ENCODE measurements at places on chromosomes 5 and 9.
A peak's percentile ranks its signal among the peaks of the same experiment; 100 is the strongest.

GRCh38 chr9:113507256-113507655 is 43.7 kb downstream of the RGS3 start:
- DNase-seq = no peak

GRCh38 chr5:132368186-132368585 is 1.3 kb upstream of the SLC22A5 start:
- DNase-seq = no peak

DNA sequence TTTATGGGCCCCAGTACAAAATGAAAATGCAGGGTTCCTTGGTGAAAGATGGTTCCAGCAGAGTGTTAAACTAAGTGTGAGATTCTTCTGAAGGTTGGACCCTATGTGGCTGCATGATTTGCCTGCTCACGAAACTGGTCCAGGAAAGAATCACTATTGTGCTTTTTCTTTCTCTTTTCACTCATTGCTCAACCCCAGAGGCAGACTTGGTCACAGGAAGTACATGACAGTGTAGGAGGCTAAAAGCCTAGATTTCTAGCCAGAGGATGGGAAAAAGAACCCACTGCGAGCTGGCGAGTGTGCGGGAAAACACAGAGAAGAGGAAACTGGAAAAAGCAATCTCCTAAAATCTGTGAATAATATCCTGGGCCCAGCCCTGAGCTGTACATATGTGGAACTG is 18.6 kb downstream of the SLC36A2 start:
- no peak for DNase-seq

DNA sequence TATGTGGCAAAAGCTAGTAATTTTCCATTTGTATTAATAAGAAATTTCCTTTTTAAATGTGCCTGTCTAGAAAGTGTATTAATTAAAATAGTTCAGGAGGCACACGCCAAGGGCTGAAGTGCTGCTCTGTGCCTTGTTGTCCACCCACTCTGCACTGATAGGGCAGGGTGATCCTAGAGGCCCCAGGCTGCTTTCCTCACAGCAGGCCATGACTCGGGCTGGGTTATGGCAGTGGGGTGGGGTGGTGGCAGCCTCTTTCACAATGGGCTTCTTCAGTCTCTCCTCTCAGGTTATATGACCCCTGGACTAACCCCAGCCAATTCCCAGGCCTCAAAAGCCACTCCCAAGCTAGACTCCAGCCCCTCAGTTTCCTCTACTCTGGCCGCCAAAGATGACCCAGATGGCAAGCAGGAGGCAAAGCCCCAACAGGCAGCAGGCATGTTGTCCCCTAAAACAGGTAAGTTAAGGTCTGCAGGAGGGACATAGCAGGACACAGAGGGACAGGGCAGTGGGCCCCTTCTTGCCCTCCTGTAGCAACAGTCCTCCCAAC is 19.5 kb downstream of the CD74 start:
- DNase-seq = no peak

GRCh38 chr5:14526493-14526892 is 55.1 kb upstream of the OTULINL start:
- no peak for DNase-seq

GRCh38 chr9:124831642-124832364 is 21.5 kb upstream of the WDR38 start:
- DNase-seq = no peak

GRCh38 chr9:84839541-84839940 is 170.0 kb downstream of the NTRK2 start:
- DNase-seq = no peak

DNA sequence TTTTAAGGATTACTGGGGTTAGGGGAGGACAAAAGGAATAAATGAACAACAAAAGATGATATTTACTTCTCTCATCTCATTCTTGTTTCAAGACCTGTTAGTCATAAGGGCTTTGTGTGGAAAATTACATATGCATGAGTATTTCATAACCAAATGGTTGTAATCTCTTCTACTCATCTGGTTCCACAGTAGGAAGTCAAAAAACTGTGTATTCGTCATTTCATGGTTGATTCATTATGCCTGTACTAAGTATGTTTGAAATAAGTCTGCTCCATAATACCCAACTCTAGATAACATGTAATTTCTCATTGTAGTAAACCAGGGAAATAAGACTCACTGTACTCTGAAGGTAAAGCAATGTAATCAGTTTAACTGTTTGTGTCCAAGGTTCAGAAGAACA is 212.9 kb downstream of the ARRDC3 start:
- DNase-seq = no peak

- no peak for DNase-seq
Measured at GRCh38 chr9:102845827-102846371, 149.2 kb upstream of the CYLC2 start.

GRCh38 chr5:134994560-134995156 is 27.0 kb downstream of the CATSPER3 start:
- no peak for DNase-seq

DNA sequence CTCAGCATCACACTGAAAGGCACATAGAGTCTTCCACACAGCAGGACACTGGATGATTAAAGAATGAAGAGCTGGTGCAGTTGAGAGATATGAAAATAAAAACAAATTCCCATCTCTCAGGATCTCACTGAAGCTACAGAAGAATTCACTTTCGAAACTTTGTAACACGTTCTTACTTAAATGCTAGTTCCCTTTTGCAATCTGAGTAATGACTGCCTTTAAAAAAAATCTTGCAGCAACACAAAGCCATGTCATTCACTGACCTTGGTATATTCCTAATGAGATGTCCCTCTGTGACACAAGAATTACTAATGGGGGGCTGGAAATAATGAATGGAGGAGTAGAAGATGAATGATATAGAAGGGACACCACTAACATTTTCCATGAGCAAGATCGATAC is 201.8 kb downstream of the GLIS3 start:
- DNase-seq = no peak

DNA sequence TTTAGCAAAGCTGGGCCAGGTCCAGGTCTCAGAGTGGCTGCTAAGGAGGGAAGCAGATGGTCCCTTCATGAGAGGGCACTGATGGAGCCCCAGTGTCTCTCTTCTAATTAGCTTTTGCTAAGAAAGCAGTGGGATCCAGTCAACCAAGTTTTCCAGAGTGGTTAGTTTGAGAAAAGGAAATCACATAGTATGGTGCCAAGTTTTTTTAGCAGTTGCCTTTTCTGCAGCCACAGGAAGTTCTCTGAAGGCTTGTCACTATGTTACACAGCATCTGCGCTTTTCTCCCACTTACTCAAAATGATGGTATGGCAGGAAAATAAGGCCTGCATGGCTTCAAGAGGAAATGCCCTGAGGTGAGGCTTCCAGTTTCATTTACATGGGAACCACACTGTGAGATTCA is 331.5 kb upstream of the ZNF462 start:
- no peak for DNase-seq

DNA sequence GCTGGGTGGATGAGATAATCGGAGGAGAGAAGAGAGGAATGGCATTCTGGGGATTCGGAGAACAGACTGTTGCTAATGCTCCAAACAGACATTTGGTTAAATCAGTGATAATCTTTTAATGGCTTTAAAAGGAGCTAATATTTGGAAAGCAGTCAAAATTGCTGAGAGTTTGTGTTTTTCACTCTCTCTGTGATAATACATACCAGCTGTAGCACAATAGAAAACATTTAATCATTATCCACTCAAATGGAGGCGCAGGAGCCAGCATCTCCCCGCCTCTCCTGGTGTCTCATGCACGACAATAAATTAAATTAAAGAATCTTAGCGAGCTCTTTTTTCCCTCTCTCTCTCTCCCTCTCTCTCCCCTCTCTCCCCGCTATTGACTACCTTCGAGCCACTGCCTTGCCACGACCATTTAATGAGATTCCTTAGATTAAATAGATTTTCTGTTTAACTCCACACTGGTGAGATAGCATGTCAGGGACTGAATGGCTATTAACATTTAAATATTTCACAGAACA is 268.6 kb upstream of the MVB12B start:
- no peak for DNase-seq

DNA sequence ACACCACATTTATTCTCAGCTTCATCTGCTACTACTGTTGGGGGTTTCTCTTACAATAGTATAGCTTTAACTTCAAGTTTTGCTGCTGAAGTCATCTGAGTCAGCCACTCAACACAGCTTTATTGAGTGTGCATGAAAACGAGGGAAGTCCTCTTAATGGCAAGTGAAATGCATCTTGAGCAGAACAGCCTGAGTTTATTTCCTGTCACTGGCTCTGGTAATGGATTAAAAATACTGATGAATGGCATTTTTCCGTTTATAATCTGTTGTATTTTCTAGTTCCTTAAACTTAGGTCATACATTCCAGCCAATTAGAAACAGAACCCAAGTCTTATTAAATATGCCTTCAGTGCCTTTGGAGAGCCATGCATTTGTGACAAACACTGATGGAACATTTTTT is 238.6 kb downstream of the SLF1 start:
- no peak for DNase-seq

DNA sequence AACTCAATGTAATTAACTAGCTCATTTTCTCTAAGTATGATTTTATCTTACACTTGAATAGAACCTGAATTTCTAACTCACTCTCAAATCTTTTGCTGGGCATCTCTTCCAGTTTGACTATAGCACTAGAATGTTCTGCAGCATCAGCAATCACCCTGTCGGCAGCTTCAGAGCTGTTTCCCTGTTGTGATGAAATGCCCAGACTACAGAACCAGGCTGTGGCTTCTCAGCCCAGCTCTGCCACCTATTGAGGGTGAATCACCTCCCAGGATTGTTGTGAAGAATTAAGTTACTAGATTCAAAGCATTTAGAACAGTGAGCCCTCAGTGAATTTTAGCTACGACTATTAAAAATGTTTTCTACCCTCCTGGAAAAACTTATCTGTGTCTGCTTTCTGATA is 90.4 kb upstream of the ANKRD55 start:
- DNase-seq = no peak

DNA sequence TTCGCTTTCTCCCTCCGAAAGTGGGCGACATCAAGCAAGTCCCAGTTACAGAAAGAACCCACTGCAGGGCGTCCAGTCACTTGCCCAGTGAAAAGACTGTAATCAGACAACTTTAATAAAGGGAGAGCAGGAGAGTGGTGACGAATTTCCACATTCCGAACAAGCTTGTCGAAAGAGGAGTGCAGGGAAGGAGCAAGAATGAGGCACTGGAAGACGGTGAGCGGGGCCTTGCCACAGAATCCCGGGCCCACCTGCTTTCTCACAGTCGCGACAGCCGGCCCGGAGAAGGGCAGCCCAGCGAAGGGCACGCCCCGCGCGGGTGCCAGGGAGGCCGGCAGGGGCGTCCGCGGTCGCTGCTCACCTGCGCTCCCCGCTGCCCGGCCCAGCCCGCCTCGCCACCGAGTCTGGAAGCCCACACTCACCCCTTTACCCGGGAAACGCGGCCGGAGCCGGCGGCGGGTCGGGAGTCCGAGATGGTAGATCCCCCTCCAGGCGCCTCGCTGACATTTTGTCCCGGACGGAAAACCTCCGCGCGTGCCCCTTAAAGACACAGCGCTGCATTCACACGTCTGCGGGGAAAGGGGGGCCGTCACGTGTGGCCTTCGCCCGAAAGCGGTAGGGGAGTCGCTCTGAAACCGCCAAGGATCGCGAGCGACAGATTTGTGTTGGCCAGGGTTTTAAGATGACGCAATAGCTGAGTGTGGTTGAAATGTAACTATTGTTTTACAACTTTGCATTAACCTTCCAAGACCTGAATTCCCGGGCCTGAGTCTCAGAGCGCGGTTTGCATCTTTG is at the start of gene ZBED3:
TSS of gene ZBED3 (minus strand) at position 597 of the 795 bp plus-strand sequence. CDS start 9,407 bp downstream, outside the sequence.
- DNase-seq = peak; percentile 88

DNA sequence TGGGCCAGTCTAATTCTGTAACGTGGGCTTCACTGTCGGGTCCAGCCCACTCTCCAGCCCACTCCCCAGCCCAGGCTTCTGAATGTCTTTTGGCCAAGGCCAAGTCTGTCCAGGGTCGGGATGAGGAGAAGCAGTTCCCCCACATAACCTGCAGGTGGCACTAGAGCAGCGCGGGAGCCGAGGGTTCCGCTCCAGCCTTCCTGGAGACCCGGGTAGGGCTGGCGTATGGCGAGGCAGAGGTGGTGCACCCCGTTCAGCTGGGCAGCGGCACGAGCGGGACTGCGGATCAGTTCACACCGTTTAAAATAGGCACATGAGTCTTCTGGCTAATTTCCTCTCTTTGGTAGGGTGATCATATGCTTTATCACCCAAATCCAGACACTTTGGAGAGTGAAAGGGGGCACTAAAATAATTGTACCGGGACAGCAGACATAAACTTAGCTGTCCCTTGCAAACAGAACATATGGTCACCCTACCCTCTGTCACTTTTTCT is 185.9 kb downstream of the MSX2 start:
- DNase-seq = peak; percentile 5

GRCh38 chr9:26729187-26729586 is 163.4 kb downstream of the CAAP1 start:
- no peak for DNase-seq

- no peak for DNase-seq
Measured at GRCh38 chr5:2709976-2710689, 41.3 kb downstream of the IRX2 start.

DNA sequence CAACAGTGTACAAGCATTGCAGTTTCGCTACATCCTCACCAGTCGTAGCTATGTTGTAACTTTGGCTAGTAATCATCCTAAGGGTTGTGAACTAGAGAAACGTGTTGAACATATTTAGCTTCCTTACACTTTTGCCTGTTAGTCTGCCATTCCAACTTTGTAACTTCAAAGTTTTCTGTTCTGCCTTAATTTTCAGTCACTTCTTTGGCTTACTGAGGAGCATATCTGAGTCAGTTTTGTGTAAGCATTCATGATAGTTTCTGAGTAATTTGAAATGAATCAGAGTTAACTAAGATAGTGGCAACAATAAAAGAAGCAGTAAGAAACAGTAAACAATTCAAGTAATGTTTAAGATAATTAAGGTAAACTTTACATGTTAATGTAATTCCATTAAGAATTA is 58.9 kb upstream of the MCCC2 start:
- no peak for DNase-seq

DNA sequence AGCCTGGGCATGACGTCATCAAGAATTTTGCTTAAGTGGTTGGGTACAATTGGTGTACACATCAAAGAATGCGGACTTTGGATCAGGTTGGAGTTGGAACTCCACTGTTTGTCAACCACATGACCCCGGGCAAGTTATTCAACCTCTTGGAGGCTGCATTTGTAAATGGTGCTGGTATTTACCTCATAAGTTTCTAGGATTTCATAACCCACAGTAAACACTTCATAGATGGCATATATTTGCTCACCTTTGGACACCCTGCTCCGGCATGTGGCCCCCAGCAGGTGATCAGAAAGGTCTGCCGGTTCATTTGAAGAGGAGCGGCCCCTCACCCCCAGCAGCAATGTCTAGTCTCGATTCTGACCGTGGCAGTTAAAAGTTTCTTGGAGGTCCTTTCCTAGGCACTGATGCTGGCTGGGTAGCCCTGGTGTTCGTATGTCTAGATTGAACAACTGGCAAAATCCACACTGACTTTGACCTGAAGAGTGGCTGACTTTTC is 60.6 kb downstream of the IL6ST start:
- DNase-seq = no peak
